Ammon's horn (tissue), 1 donor: ENCODE measurements at places on chromosomes 4 and X.

- DNase-seq: no peak
These were observed 37.0 kb downstream of the NOP14 start for GRCh38 chr4:2925931-2926860.

GRCh38 chrX:9906919-9907318 is 60.2 kb upstream of the CLDN34 start:
- DNase-seq: no peak

- DNase-seq: no peak
These were observed 15.2 kb downstream of the CTBP1 start for GRCh38 chr4:1233641-1234308.

GRCh38 chr4:108377021-108377420 is 208.3 kb upstream of the LEF1 start:
- no peak for DNase-seq

GRCh38 chrX:25191403-25191802 is 175.6 kb upstream of the ARX start:
- DNase-seq: no peak

DNA sequence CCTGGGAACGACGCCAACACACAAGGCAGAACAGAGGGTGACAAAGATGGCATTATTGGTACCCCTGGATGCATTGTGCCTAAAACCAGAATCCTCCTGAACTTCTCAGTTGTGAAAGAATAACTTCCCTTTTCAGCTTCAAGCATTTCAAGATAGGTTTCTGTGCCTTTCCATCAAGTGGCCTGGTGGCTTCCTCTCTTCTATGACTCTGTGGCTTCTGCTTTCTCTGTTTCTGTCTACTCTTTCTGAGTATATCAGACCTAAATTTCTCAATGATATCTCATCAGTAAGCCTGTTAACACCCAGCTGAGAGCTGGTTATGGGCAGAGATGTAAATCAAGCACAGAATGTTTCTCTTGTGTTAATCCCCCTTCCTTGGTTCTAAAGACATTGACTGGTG is 21.4 kb upstream of the FAM9B start:
- peak; percentile 17 for DNase-seq

GRCh38 chr4:182385897-182386296 is 142.7 kb downstream of the TENM3 start:
- no peak for DNase-seq

- DNase-seq: no peak
These were observed 176.8 kb upstream of the GLRA2 start for GRCh38 chrX:14352511-14352910.

DNA sequence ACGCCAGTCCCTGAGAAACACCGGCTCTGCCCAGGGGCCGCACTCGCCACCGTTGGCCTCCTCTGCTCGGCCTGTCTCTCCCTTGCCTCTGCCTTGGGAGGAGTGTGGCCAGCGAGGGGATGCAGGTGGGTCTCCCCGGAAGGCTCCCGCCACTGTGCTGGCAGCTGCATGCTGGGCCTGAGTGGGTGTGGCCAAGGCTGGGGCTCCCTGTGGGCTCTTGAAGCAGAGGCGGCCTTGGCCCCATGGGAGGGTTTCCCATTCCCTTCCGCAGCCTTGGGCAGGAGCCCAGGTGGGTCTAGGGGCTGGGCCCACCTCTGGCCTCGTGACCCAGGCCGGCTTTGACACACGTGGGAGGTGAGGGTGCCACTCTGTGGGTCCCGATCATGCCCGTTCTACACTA is 19.1 kb downstream of the FGFRL1 start:
- no peak for DNase-seq

- DNase-seq: no peak
These were observed 869.6 kb downstream of the CCSER1 start for GRCh38 chr4:90996813-90997212.

GRCh38 chrX:134006484-134007161 is 21.2 kb upstream of the GPC3 start:
- DNase-seq: no peak

GRCh38 chr4:139744232-139744631 is 78.6 kb downstream of the MGST2 start:
- DNase-seq: no peak

DNA sequence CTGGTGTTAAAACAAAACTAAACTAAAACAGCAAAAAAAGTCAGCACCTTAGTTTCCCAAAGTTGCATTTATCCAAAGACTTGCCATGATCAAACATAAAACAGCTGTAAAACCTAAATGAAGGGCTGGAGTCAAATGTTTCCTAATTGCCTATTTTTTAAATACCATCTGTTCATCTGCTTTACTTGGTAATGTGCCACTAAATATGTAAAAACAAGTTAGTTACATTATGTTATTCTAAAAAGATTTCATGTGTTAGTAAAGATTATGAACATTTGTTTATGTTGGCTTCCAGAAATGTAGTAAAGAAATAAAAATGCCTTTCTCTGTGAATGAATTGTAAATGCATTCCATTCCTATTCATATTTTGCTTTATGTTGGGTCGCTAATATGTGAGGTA is 977.8 kb downstream of the FSTL5 start:
- DNase-seq: no peak

- DNase-seq: no peak
These were observed 59.8 kb downstream of the AGTR2 start for GRCh38 chrX:116230130-116230898.

DNA sequence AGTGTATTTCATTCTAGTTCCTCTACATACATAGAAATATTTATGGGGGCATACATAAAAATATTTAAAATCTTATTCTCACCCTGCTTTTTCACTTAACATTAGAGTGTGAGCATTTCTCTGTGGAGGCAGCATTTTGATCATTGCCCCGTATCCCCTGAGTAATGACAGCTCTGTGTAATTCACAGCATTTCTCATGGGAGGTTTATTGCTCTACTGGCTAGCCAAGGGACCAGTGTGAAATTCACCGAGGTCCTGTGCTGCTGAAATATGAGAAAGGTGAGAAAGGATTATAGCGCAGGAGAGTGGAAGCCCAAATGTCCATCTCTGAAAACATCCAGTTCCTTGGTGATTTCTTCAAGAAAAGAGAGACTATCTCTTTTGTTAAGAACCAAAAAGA is 22.9 kb downstream of the PDGFC start:
- no peak for DNase-seq

- DNase-seq: no peak
These were observed 23.2 kb downstream of the RELL1 start for GRCh38 chr4:37662861-37663390.

- DNase-seq: no peak
These were observed 98.4 kb upstream of the GC start for GRCh38 chr4:71882113-71882841.

- peak; percentile 83 for DNase-seq
These were observed 14.3 kb upstream of the C4orf50 start for GRCh38 chr4:6032249-6033244.

DNA sequence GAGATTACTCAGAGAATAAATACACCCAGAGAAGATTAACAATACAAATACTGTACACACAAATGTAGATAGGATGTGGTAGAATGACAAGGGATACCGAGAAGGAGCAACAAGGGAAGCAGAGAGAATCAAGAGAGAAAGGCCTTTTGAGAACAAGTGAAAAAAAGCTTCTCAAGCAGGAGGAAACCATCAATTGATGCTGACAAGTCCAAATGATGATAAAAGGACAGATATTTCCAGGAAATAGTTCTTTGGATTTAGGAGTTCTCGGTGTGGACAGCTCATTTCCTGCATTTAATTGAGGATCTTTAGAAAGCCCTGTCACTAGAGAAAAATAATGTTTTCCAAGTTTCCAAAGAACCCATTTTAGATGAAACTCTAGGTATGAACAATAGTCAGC is 48.1 kb downstream of the NPY5R start:
- no peak for DNase-seq
